ENCODE measurements at places on chromosomes 5 and 9.

GRCh38 chr9:117882171-117882570 lies 178.0 kb downstream of the TLR4 start:
- DNase-seq = no peak

- no peak for DNase-seq
Observed at GRCh38 chr5:926417-927171, 33.9 kb downstream of the TRIP13 start.

DNA sequence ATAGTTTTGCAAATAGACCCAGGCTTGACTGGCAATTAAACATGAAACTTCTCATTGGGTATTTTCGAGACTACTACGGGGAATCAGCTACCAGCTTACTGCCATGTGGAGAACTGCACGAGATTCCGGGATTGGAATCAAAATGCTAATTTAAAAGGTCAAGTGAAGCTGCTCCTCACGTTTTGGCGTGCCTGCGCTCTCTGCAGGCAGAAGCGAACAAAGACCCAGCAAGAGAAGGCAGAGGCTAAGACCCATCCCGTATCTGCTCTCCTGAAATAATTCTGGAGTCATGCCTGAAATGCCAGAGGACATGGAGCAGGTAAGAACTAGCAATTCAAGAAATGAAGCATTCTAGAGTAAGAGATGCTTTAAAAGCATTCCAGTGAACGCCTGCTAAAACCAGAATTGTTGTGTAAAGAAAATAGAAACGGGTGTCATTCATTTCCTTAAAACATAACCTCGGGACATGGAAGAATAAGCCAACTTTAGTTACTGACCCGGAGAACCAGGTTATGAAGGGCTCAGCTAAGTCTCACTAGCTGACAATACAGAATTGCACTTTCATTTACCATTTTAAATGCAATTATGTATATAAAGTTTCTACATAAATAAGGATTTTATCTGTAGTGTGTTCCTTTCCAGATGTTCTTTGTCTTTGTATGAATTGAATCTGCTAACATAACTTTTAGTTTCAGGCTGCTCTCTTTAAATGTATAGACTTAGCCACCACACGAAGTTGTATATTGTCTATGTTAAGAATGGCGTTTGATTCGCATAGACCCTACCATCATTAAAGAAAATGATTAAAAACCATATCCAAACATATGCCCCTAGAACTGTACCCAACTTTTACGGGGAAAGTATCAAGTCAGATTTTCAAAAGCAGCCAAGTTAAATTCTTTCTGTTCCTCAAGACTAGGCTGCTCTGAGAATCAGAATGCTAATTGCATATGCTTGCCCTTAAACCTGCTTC lies 2.0 kb upstream of the MAT2B start:
- DNase-seq = peak; percentile 15

GRCh38 chr9:127634698-127635097 lies 22.6 kb downstream of the STXBP1 start:
- DNase-seq = no peak

DNA sequence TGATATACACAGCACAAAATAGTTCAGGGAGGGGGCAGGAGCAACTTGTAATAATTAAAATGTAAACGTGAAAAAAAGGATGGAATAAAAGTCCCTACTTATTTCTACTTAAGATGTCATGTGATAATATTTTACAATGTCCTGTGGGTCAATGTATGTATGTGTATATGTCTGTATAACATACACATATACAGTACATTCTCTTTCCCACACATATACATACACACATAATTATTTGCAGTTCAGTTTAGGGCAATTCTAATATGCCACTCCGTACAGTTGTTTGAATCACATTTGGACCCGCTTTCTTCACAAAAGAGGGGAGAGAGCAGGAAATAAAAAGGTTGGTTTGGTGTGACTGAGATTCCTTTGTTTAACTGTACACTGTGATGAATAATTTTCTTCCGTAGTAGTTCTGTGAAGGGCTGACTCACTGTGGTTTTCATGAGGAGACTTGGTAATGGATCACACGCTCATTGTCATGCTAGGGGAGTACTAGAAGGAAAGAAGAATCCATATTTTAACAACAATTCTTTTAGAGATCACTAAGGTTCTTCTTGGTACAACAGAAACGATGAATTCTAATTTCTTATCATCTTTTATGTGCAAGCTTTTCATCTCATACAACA lies 26.2 kb upstream of the ACOT12 start:
- DNase-seq = no peak
